ENCODE measurements at places on chromosomes 6 and 20.

- no peak for DNase-seq
Measured at GRCh38 chr6:121544691-121545090, 109.2 kb downstream of the GJA1 start.

GRCh38 chr6:125952764-125953501 is 3.6 kb upstream of the HINT3 start:
- no peak for DNase-seq

- no peak for DNase-seq
Measured at GRCh38 chr6:36353411-36353915, 16.8 kb upstream of the BNIP5 start.

DNA sequence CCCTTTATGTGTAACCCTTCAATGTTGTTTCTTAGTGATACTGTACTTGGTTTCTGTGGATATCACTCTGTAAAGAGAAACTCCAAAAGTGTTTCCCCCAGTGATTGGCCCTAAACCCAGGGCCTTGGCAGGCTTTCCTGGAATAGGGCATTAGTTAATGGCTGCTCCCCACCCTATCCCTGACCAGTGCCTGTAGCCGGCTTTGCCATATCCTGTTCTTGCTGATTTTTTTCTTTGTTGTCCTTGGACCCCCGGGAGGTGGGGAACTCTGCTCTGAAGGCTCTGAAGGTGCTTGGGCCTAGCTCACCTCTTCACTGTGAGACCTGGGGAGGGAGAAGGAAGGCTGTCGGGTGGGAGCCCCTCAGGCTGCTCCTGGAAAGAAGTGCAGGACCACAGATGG is 120.1 kb downstream of the TCP11 start:
- DNase-seq: no peak

DNA sequence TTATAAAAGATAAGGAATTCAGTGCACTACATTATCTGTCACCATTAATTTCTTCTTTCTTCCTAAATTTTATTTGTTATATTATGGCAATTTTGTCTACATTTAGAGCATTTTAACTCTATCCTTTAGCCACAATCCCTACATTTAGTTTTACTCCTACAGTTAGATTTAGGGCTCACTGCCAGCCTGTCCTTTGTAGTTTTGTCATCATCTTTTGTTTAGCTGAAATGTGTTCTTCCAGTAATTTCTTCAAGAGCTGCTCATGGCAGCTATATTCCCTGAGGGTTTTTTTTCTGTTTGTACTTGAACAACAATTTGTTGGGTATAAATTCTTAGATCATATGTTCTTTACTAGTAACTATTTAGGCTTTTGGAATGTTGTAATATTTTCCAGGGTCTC is 72.7 kb upstream of the B3GAT2 start:
- no peak for DNase-seq

DNA sequence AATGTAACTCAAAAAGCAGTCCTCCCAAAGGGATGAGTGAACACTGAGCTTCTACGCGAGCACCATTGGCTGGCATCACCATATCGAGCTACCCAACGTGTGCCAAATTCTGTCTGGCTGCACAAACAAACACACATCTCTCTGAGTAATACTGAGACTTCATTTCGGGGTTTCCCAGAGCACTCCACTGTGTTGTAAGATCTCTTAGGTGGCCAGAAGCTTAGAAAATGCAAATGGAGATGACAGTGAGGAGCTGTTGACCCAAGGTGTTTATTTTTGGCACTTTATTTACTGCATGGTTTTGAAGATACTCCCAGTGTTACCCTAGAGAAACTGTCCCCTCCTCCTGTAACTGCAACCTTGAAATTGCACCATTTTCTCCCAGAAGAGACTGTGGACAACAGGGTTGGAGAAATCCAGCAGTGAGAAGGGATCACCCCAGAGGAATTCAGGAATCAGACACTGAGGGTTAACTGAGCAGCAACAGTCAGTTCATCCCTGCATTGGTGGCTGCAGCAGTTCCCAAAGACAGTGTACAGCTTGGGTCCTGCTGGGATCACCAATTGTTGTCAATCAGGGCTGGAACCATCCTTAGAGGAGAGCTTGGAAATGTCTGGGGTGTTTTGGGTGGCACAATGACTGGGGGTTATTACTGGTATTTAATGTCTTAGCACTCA is 1.0 kb upstream of the RIPOR2 start:
- no peak for DNase-seq

- DNase-seq: no peak
Measured at GRCh38 chr20:48965189-48965910, 43.8 kb downstream of the ARFGEF2 start.

DNA sequence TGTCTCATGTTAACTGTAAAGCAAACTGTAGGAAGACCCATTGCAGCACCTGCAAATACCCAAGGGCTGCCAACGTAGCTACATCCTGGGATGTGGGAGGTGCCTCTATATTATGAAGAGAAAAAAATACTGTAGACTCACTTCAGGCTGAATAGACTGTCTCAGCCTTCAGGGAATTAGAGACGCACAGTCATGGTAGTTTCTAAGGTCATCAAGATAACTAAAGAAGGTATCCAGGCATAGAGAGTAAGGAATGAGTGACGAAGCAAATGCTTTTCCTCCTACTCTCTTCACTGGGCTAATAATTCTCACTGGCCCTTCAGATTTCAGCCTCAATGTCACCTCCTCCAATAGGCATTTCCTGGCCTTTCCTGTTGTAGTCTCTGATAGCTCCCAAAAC is 121.6 kb upstream of the ECI2 start:
- no peak for DNase-seq

Measured in kidney capillary endothelial cell (primary cell).